Caco-2 (cell line): ENCODE measurements at places on chromosomes 13 and 19. TPM values are rescaled to one million over a fixed set of nuclear protein-coding genes. Genes with fewer than 3 reads are reported as not detected.

GRCh38 chr13:74870865-74871264 is 611.1 kb downstream of the TBC1D4 start:
- DNase-seq = no peak

Gene RNF113B
- not detected in 2 replicates for total RNA-seq

DNA sequence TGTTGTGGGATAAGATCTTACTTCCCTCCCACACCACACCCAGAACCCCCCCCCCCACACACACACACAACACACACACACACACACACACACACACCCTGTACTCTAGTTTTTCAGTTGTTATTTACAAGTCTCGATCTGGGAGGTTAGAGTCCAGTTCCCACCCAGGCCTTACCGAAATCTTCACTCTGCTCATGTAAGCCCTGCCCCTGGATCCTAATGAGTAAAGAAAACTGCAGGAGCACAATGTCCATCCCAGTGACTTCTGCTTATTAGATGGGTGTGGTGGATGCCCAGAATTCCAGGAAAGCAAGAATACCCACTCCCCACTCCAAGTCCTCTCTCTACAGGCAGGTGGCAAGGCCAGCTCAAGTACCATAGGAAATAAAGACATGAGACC is 23.0 kb downstream of the STARD13 start:
- DNase-seq = no peak

Gene C1QTNF9B
- total RNA-seq = not detected in 2 replicates

DNA sequence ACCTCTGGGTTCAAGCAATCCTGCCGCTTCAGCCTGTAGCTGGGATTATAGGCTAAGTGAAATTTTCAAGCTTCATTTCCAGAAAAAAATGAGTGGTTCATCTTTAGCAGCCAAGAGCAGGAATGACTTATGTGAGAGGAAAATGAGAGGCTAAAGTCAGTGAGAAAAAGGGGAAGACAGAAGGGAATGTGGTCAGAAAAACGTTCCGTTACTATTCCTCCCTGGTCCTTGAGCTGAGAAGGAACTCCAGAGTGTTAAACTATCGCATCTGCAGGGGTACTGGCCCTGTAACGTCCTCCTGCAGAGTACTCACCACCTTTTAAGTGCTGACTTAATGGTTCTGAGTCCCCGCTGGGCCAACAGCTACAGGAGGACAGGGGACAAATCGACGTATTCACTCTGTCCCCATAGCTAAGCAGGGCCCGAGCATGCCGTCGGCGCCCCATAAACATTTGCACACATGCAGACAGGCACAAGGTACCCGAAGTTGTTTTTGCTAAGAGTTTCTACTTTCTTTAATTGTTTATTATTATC is 88.1 kb downstream of the FLT1 start:
- no peak for DNase-seq

- DNase-seq = no peak
Measured at GRCh38 chr13:108682714-108683113, 53.3 kb downstream of the MYO16 start.

DNA sequence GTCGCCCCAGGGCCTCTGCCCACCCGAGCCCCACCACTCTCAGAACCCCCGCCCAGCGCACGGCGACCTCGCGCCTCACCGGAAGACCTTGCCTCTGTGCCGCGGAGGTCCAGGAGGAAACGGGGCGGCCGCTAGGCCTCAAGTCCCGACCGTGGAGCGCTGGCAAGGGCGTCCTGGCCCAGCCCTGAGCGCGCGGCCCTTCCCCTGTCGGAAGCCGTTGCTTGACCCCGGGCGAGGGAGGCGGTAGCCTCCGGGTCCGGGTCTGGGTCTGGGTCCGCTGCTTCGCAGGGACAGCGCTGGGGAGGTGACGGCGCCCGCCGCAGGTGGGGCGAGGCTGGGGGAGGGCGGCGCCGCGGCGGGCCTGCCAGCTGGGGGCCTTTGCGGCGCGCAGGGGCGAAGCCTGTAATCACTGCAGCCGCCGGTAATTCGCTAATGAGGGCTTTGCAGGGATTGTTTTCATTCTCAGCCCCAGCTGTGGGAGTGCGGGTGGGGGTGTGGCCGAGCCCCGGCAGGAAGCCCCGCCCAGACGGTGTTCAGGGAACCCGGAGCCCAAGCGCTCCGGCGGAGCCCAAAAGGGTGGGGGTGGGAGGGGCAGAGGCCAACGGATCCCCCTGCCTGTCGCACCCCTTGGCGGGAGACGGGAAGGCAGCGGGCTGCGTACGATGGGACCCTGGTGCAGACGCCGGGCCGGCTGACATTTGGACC is 8.6 kb downstream of the C19orf25 start:
- peak; percentile 81 for DNase-seq

DNA sequence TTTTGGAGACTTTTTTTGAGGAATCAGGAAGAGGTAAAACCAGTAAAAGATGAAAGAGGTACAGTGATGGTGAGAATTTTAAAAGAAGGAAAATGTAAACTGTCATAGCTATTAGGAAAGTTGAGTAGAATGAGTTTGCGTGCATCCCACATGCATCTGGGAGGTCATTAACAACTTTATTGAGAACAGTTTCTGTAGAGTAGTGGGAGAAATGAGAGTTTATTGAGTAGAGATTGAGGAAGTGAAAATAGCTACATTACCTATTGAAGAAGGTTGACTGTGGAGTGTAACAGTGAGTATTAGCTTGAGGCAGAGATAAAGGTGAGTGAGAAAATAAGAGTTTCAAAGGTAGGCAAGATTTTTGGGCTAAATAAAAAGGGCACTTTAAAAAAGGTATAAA is 38.7 kb downstream of the BRCA2 start:
- DNase-seq = no peak

Gene SELENOW
- 110 and 119 TPM in 2 replicates for total RNA-seq

Gene ANKRD24
- 0.16 and 0.39 TPM in 2 replicates for total RNA-seq

Gene ZNF724
- 10.6 and 11.8 TPM in 2 replicates for total RNA-seq

DNA sequence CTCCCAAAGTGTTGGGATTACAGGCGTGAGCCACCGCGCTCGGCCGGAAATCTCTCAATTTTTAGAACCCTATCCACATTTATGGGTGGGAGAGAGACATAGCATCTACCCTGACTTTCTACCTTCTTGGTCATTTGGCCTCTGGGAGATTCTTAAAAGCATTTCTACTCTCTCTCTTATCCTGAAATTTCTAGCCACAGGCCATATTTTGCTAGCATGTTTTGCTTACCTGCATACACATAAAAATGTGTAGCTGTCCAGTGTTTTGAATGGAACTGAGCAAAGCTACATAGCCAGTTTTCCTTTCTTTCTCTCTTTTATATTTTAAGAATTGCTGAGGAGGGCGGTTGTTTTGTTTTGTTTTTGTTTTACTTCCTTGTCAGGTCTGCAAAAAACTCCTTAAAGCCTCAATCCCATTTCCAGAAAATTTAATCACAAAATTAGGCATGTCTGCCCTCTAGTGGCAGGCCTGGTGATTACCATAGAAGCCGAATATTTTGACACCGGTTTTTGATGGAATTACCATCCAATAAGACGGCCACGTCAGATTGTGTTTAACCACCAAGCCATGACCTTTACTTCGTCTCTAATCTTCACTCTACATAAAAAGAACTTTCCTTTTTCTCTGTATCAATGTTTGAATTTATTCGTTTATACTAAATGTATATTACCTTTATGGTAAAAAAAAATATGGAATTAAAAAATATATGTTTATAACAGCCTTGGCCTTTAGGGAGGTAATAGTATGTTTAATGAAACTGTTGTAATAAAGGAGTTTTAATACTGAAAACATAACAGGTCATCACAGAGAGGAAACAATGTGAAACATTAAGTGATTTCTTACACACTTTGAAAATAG is 34.4 kb upstream of the OXGR1 start:
- DNase-seq = peak; percentile 81

Gene CADM4
- total RNA-seq = 10.4 and 13.2 TPM in 2 replicates

DNA sequence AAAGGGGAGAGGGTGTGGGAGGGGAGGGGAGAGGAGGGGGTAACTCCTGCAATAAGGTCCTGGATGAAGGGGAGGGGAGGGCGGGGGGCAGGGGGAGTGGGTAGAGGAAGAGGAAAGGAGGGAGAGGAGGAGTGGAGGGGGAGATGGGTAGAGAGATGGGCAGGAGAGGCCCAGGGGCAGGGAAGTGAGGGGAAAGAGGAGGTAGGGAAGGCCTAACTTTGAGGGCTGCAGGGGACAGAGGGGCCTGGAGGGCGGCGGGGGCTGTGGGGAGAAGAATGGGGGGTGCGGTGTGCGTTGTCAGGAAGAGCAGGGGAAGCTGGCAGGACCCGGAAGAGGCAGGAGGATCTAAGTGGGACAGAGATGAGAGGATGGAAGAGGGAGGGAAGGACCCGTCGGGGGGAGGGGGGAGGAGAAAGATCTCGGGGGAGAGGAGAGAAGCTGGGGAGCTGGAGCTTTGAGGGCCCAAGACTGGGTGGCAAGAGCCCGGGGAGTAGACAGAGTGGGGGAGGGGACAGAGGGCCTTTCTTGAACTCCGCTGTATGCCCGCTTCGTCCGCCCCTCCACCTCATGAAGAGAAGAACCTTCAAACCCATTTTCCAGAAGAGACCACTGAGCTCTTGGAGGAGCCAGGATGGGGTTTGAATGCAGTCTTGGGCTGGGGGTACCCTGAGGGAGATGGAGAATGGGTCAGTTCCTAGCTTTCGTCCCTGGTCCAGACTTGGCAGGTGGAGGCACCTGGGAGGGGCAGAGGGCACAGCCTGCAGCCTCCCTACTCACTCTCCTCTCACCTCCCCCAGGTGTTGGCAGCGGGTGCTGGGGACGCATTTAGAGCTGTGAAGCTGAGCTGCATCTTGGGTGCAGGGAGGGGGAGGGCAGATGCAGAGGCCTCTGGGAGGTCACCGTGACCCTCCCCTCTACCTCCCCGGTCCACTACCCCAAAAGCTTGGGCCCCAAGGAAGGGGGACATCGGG is 778 bp upstream of the LRRC4B start:
- DNase-seq = no peak

Gene POLRMT
- 93.3 and 95.8 TPM in 2 replicates for total RNA-seq

DNA sequence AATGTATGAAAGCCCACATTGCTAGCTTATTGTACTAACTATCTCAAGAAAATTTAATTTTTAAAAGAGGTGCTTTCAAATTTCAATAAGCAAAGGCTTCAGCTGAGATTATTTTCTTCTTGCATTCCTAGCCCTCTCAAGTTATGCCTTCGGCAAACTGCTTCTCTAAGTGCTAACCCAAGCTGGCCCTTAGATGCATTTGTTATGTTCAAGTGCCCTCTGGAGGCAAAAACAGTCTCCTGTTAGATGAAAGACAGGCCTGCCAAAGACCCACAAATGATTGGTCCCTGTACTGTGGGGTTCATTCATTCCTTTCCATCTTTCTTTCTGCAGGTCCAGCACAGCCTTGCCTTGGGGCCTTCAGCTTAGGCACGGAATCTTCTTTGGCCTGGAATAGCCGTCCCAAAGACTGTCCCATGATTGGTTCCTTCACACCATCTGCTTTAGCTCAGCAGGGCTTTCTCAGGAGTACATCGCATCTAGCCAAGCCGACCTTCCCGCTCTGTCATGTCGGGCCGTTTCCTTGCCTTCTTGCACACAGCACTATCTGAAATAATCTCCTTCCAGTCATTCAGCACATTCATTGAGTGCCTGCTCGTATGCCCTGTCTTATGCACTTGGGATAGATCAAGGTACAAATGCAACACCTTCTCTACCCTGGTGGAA is 26.4 kb upstream of the TPTE2 start:
- DNase-seq = peak; percentile 66
